AG10803 (cell line): ENCODE measurements at places on chromosomes 12 and 14.

DNA sequence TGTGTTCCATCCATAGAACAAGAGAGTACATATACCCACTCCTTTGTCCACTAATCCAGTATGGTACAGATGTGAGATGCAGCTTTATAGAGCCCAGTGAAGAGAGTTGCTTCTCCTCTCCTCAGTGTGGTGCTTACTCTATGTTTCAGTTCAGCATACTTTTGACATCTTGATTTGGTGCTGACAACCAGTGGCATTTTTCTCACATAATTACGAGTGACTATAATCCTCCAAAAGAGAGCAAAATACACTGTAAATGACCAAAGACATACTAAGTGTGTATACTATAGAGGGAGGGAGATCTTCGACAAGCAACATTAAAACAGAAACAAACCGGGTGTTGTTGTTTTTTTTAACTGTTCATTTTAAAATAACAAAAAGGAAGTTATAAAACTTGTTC is 191.5 kb downstream of the KLHL28 start:
- DNase-seq = no peak

- DNase-seq = no peak
Measured at GRCh38 chr12:112686373-112686772, 105.2 kb upstream of the RPH3A start.

DNA sequence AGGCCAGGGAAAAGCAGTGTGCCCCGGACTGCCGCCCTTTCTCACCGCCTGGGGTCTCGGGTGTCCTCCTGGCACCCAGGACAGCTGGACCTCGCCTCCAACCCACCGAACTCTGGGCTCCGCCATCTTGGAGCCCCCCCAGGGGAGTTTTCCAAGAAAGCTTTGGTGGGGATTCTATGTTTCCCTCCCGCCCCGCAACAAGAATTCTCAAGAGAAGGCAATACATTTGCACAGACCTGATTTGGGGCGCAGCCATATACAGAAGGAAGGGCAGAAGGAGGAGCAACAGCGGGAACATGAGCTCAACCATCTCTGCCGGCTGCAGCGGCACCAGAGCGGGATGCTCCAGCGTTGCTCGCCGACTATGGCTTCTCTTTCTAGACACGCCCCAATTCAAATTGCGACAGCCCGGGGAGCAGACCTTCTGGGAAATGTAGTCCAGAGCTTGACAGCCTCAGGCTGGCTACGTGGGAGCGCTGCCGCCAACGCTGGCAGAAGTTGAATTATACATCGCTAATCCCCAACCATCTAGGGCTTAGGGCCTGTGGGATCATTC is at the start of gene RDH11:
TSS of gene RDH11 (minus strand) at position 371 of the 556 bp plus-strand sequence. CDS start at position 310, 61 bp downstream.
- DNase-seq = peak; percentile 86

DNA sequence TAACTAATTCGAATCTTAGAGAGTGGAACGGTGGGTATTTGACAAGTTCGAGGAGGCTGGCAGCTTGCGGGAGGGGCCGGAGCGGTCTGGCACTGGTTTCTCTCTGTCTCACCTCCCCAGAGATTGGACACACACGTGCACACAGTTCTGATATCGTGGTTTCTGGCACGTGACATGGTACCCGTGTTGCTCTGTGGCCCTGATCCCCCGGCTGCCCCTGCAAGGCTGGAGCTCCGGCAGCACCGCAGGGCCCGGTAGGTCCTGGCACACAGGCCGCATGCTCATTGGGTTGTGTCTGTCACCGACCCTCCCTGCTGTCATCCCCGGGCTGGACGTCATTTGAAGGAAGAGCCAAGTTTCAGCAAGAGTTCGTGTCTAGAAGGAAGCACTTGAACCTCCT is 82.7 kb downstream of the PPP2R5C start:
- no peak for DNase-seq

DNA sequence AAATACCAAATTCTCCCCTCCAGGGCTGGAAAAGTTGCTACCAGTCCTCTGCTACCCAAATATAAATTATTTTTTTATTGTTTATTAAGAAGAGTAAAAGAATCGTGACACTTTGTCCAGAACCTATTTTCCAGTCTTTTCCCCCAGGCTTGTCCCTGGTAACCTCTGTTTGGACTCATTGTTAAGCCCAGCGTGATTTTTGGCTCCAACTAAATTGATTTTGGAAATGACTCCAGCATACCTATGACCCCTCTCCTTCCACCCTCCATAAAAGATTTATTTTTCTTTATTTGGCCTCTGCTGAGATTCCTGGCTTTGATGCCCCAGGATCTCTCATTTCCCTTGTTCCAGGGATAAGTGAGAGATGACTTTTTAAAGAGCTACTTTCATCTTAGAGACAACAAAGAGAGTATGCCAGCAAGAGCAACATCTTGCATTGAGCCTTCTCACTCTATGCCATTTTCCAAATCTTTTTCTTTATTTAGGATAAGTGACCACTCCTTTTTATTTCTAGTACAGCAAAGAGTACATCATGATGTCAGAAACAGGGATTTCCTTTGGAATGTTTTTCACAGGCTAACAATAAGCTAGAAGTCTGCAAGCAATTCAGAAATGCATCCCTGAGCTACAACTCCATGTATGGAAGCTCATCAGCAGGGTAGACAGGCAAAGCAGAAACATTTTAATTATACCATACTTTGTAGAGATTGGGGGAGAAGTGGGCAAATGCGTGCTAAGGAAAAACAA is 75.8 kb downstream of the DAD1 start:
- no peak for DNase-seq

GRCh38 chr12:93341409-93342049 is 36.2 kb upstream of the NUDT4 start:
- DNase-seq = no peak

DNA sequence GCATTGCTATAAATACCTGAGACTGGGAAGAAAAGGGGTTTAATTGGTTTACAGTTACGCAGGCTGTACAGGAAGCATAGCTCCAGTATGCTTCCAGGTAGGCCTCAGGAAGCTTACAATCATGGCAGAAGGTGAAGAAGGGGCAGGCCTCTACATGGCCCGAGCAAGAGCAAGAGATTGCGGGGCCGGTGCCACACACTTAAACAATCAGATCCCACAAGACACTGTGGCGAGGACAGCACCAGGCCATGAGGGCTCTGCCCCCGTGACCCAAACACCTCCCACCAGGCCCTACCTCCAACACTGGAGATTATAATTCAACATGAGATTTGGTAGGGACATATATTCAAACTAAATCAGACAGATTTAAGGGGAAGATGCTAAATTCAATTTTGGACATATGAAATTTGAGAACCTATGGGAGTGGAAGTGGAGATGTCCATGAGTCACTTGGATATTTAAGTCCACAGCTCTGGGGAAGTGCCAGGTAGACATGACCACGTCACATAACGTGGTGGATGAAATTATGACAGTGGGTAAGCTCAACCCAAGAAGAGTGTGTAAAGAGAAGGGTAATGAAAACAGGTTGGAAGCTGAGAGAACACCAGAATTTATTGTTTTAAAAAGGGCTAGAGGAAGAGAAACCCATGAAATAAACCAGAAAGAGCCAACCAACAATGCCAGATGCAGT is 1.5 kb upstream of the LTA4H start:
- peak; percentile 19 for DNase-seq

- DNase-seq = no peak
Measured at GRCh38 chr12:108793756-108794441, 62.6 kb upstream of the CORO1C start.

DNA sequence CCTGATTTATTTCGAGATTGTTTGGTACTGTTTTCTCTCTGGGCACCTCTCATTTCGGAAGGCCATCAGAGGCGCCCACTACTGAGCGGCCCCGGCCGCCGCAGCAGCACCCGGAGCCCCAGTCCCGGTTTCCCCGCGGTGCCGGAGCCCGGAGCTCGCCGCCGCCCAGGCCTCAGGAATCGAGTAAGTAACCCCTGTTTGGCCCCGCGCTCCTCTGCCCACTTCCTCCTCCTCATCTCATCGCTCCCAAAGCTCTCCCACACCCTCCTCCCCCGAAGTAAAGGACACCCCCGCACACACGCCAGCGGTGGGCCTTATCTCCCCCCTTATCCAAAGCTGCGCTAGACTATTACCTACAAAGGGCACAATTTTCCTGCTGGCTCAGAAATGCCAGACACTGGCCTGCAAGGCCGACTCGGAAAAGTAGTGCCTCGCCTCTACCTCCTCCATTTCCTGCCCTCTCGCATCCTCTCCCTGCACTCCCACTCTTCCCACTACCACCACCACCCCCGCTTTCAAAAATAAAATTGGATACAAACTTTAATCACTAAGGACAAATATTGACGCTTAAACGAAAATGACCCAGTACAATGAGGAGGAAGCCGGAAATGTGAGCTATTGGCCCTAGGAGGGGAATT is 637 bp upstream of the FOXG1 start:
- no peak for DNase-seq

- no peak for DNase-seq
Measured at GRCh38 chr12:132052196-132052932, 91.8 kb downstream of the DDX51 start.

DNA sequence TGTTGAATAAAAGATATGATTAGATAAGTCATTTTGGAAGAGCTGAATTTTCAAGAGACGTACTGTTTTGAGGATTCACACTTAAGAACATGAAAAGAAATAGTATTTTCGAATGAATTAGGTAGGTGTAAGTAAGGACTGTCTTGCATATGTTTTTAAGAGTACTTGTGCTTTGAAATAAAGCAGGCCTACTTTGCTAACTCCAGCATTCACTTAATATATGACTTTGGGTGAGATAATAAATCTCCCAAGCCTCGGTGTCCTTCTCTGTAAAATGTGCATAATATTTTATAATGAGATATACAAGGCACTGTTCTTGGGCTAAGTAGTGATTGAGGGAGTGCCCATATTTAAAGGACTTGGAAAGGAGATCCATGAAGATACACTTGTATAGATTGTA is 54.6 kb downstream of the WASHC4 start:
- DNase-seq = no peak

DNA sequence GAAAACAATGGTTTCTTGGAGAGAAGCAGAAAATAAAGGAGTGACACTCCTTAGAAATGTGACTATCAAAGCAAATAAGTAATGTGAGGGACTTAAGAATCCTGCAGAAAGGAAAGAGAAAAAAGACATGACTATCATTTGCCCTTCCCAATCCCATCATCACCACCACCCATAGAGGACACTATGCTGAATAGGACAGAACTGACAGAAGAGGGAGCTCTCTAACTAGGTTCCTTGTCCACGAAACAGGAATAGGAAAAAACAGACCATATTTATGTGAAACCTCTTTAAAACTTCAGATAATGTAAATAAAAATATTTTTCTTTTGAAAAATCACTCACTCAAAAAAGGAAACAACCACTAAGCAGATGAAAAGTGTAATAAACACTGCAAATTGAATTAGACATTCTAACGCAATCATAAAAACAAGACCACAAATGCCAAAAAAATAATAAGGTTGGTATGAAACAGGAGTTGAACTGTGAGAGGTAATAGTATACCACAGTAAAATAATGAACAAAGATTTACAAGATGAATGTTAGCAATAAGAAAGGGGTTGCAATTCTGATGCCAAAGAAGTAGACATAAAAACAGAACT is 24.1 kb downstream of the KLRD1 start:
- peak; percentile 57 for DNase-seq

DNA sequence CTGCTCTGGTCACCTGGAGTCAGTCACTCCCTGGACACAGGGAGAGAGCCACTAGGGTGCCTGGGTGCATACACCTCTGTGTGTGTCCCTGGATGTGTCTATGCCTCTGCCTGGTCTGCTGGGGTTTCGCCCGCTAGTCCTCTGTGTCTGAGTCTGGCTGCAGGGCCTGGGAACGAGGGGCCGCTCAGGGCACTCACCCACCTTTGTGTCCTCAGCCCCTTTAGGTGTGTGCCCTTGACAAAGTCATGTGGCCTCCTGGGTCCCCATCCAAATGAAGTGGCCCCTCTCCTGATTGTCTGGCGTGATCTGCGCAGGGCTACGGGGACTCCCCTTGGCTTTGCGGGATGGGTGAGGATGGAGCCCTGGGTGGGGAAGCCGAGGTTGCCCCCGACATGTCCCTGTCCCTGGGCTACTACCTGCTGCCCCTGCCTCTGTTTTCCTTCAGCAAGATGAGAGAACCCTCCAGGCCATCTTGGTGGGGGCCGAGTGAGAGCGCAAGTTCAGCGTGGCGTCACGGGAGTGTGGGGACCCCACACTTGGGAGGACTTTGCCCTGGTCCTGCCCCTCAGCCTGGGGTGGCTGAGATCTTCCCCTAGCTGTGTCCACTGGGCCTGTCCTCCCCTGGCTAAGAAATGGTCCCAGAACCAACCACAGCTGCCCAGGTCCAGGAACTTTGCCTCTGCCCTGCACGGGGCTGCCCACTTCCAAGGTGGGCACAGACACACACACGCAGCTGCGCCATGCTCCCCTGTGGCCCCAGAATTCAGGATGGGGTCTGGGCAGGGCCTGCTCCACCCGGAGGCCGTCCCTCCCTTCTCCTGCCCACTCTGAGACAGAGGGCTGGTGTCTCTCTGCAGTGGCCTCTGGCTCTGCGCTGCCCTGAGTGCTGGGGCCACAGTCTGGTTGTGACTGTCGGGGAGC is 2.7 kb upstream of the AHNAK2 start:
- no peak for DNase-seq

DNA sequence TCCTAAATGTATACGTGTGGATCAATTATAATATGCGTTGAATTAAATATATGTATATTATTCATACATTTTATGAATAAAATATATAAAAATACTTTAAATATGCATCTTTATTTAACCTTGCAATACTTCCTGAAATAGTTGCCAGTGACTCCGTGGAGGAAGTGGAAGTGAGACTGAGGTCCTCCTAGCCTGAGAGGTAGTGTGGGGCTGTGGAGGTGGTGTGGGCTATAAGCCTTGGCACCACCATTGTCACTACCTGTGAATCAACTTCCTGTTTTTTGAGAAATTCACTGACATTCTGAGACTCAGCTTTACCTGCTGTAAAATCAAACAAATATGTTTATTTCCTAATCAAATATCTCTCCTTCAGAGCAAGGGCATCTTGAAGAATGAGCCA is 514.2 kb downstream of the VRK1 start:
- no peak for DNase-seq

- peak; percentile 27 for DNase-seq
Measured at GRCh38 chr14:90053044-90053443, 8.8 kb upstream of the KCNK13 start.

DNA sequence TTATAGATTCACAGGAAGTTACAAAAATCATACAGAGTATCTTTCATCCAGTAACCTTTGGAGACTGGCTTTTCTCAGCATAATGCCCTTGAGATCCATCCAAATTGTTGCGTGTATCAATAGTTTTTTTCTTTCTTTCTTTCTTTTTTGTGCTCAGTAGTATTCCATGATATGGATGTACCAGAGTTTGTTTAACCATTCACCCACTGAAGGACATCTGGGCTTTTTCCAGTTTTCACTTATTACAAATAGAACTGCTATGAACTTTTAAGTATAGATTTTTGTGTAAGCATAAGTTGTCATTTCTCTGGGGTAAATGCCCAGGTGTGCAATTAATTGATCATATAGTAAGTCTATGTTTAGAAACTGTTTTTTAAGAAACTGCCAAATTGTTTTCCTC is 79.4 kb downstream of the FBXL14 start:
- no peak for DNase-seq

GRCh38 chr12:28610401-28611114 is 420.3 kb downstream of the CCDC91 start:
- no peak for DNase-seq

GRCh38 chr14:105867961-105868599 is 341.7 kb downstream of the TMEM121 start:
- no peak for DNase-seq
